Stimulated activated CD8-positive, alpha-beta memory T cell treated with anti-CD3 and anti-CD28 coated beads, Interleukin-12 subunit alpha, Interleukin-12 subunit beta, amount 100 ng/mL, for 1 hour (primary cell): ENCODE measurements at places on chromosomes 2 and 18.

DNA sequence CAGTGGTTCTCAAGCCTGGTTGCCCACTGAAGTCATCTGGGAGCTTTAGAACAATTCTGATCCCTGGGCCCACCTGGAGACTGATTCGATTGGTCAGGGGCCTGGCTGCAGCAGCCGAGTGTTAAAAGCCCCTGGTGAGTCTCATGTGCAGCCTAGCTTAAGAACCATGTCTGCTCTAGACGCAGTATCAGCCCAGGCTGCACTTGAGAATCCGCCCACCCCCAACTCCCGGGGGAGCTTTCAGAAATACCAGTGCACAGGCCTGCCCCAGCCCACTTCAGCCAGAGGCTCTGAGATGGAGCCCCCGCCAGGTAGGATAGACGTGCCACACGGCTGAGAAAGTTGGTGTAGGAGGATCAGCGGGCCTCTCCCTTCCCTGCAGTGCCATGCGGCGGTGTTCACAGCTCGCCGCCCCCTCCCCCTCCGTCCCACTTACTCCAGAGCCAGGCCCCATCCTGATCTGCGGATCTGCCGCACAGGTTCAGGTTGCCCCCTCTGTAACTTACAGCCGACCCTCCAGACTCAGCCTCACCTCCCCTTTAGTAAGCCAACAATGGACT is 209.0 kb upstream of the RAB12 start:
- DNase-seq, result no peak

GRCh38 chr2:239689410-239689809 is 288.6 kb upstream of the HDAC4 start:
- DNase-seq, result no peak

DNA sequence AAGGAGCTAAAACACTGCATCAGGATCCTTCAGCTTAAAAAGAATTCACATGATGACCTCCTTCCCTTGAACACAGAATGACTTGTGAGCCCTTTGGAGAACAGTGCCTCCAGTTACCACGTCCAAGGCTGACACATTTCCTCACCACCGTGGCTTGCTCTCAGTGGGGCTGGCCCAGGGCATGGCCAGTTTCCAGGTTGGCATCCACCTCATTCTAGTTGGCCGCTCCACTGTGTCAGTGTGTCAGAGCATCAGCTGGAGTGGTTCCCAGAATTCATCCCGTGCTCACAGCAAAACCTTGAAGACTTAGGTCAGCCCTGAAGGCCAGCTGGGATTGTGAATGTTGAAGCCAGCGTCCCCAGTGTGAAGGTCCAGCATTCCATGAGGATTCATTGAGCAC is 158.5 kb downstream of the INSIG2 start:
- DNase-seq, result no peak

GRCh38 chr18:7094427-7094826 is 23.2 kb downstream of the LAMA1 start:
- DNase-seq, result no peak

- DNase-seq, result no peak
Measured at GRCh38 chr18:6668836-6669235, 60.7 kb upstream of the ARHGAP28 start.

DNA sequence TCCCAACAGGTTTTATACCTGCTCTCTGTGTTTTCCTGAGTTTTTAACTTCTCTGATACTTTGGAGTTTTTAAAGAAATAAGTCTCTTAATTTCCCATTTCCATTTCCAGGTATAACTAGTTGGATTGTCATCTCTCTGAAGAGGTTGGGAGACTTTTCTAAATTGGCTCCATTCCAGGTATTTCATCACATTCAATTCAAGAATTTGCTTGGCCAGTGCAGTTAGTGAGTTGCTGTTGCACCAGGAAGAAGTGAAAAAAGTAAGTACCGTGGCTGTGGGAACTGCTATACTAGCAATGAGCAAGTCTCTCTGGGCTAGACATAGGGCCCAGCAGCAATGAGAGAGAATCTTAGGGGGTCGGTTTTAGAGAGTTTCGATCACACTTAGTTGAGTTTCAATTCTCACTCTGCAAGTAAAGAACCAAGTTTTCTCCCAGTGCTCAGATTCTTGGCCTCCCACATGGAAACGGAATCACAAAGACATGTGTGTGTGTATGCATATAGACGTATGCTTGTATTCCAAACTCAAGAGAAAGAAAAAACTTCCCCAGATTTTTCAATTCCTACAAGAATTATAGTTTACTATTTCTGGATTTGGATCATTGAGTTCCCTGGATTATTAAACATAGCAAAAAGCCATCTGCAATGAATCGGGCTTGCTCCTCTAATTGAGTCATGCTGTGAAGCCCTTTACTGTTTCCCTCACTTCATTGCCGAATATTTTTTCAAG is 894.4 kb downstream of the BCL11A start:
- DNase-seq, result no peak

- no peak for DNase-seq
Measured at GRCh38 chr2:101435001-101435862, 39.7 kb downstream of the RFX8 start.

DNA sequence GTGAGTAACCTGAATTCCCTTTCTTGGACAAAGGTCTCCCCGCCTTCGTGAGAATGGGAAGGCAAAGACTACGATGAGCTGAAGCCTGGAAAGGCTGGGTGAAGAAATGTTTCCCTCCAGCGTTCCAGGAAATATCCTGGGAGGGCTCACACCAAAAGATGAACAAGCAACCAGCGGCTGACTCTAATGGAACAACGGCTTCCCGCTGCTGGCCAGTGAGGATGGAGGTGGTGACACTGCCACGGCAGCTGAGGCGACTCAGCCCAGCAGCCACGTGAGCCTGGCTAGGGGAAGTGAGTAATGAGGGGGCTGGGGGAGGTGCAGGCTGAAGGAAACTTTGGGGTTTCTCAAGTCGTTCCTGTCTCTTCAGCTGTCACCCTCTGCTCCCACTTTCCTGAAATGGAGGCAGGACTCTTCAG is 105.0 kb upstream of the SMAD7 start:
- no peak for DNase-seq

DNA sequence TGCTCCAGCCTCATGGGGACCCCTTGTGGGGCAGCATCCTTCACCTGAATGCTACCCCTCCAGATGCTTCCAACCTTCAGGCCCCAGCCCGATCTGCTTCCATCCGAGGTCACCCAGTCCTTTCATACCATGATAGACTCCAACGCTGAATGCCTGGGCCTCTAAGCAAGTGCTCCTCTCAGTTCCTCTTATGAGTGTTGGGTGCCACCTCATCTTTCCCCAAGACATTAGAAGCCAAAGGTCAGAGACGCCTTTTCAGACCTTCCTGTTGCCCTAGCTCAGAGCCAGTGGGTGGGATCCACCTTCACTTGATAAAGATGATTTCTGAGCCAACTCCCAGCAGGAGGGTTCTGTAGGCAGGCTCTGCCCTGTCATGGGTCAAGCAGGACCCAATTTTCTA is 174.5 kb upstream of the MGAT5 start:
- DNase-seq, result no peak

GRCh38 chr2:21418456-21418855 is 294.7 kb downstream of the TDRD15 start:
- DNase-seq, result no peak

- DNase-seq, result no peak
Measured at GRCh38 chr2:225378984-225379383, 20.5 kb upstream of the NYAP2 start.

- DNase-seq, result no peak
Measured at GRCh38 chr2:231300722-231301076, 94.8 kb upstream of the B3GNT7 start.

GRCh38 chr2:3291750-3292149 is 85.9 kb downstream of the EIPR1 start:
- no peak for DNase-seq

GRCh38 chr2:241897231-241897916 is 27.8 kb downstream of the RTP5 start:
- no peak for DNase-seq

DNA sequence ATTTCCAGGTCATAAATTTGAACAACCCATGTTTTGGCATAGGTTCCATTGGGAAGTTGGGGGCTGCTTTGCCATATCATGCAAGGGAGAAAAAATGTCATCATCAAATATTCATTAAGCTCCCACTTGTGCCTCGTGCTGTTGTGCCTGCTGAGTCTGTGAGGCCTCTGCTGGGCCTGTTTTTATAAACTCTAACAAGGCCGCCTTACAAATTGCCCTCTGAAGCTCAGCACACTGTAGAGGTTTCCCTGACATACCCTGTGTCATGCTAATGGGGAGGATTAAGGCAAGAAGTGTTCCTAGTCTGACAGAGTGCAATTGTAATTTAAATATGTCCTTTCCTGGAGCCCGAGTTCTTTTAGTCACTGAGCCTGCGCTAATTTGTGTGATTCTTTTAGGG is 17.6 kb downstream of the OSBPL6 start:
- no peak for DNase-seq

DNA sequence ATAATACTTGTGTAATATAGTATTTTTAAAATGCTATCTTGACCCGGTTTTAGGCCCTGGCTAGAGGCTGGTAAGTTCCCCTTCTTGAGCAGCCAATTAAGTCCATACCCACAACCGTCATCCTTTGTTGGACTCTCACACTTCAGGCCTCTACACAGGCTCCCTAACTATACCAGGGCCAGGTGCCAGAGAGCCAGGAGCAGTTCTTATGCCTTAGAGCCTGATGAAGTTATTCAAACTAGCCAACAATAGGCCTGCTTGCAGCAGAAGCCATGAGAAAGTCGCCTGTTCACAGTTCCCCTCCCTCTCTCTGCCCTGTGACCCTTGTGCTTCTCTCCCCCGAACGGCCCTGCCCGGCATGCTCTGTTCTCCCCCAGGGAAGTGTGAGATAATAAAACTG is 454.2 kb upstream of the KLHL29 start:
- no peak for DNase-seq

- no peak for DNase-seq
Measured at GRCh38 chr2:52269696-52270485, 1238.0 kb upstream of the NRXN1 start.

- DNase-seq, result no peak
Measured at GRCh38 chr2:181462033-181462432, 4.8 kb downstream of the ITGA4 start.

DNA sequence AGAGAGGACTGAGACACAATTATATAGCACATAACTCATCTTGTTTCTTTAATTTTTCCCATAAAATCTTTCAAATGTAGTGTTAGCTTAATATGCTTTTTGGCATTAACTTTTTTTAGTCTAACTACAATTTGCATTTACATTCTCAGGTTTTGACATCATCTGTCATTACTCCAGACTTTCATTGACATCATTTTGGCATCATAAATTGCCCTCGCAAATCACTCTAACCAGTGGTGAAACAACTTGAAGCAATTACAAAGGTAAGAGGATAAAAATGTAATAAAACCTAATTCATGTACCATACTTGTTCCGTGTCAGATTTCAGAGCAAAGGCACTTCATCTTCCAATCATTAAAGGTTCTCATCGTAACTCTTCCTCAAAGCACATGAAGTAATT is 41.4 kb downstream of the RFX8 start:
- no peak for DNase-seq

DNA sequence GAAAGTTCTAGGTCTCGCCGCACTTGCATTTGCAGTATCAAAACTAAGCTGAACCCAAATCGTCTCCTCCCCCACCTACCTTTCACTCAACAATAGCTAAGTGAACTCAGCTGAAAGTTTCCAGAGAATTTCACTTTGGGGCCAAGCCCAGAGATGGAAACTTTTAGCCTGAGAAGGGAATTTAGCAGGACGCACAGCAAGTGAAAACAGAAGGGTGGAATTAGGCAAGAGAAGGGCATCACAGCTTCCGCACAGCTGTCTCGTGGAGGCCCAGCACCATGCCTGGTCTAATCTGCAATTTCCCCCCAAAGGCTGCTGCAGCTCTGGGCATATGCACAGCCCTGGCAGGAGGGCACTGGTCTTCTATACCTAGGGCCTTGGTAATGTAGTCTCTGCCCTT is 262.0 kb downstream of the TNS1 start:
- no peak for DNase-seq

DNA sequence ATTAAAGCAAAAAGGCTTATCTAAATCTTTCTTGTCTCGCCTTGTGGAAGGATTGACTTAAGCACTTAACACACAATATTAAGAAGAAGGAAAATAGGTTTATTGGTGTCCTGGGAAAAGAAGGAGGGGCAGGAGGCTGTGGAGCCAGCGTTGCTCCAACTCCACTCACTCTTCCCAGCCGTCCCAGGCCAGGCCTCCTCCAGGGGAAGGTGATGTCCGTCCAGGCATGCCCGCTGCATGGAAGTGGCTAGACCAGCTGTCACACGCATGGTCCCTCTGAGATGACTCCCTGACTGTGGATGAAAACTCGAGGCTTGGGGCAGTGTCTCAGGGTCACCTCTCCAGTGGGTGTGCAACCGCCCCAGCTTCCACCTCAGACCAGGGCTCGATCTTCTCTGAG is 281.1 kb downstream of the GALR1 start:
- DNase-seq, result no peak

- DNase-seq, result no peak
Measured at GRCh38 chr2:105344704-105345345, 7.5 kb downstream of the C2orf49 start.

DNA sequence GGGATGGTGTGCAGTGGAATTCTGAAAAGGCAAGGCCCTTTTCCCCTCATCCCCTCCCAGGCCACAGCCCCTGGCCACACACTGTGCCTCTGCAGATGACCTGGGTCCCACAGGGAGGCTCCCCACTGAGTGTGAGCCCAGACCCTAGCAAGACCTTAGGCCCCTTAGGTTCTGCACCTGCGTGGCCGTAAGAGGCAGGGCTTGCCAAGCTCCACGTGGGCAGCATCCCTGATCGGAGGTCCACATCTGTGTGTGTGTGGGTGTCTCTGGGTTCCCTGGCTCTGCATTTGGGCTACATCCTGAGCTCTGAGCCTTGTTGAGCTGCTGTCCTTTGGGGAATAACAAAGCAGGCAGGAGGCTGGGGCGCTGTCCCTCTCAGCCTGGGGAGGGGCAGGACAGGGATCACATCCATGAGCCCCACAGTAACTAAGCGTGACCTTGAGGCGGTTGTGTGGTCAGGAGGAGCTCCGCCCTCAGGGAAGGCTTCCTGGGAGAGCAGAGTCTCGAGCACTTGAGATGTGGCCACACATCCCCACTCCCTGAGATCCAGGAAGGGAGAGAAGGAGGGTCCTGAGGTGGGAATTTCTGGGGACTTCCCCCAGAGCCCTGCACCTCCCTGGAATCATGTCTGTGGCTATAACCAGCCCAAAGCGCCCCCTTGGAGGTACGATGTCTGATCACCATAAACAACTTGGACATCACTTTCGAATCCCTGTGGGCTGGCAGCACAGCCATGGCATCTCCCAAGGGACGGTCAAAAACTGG is 84.8 kb downstream of the STPG4 start:
- DNase-seq, result no peak

DNA sequence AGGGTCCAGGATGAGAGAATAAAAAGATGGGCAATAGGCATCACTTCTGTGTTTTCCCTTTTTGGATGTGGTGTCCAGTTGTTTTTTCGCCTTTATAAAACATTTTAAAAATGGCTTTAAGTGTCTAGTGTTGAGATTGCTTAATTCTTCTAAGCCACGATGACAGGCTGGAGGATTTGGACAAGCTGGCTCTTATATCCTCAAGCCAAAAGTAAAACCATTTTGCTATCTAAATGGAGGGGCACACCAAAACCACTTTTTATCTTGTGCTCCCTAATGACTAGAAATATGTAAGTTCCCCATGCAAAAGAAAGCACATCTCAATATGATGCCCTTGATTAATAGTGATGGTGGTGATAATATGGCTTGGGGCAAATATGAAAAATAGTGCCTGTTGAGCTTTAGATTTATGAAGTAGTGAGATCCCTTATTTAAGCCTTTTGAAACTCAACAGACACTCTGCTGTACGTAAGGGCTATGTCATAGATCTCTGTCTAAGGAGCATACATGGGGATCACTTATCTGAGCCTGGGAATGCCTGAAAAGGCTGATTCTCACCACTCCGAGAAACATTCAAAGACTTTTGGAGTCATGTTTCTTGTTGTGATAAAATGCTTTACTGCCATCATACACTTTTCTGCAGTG is 185.5 kb downstream of the KCNS3 start:
- no peak for DNase-seq

- peak; percentile 27 for DNase-seq
Measured at GRCh38 chr2:69741575-69742321, at the start of gene ANXA4. Gene ANXA4 (plus strand): TSS chr2:69742134. CDS start chr2:69781566, 39,432 bp downstream.
